Naive thymus-derived CD8-positive, alpha-beta T cell (primary cell): ENCODE measurements at places on chromosomes 11 and 22.

DNA sequence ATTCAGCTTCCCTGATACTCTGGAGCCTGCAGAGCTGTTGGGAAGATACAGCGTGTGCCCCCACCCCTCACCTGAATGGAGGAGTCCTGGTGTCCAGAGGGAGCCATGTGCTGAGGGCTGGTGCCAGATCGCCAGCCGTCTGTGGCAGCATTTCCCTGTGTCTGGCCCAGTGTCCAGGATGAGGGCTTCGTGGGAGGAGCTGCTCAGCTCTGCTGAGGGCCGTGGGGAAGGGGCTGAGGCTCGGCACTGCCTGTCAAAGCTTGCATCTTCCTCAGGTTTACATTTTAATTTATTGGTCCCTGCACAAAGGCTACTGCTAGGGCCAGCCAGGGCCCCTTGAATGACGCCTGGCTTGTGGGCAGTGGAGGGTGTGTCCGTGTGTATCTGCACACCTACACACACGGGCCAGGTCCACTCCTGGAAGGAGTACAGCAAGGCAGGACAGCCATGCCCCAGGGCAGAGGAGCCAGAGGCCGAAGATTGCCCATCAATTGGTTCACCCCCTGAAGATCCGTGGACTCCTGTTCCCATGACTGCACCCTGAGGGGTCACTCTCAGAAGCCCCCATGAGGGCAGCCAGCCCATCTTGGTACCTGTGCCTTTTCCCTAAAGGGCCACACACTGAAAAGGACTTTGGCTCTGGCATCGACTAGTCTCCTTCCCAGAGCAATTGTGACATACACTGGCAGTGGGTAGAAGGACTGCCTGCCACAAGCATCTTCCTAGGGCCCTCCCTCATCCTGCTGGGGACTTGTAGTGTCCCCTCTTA lies 107.7 kb upstream of the PARVA start:
- DNase-seq = no peak

DNA sequence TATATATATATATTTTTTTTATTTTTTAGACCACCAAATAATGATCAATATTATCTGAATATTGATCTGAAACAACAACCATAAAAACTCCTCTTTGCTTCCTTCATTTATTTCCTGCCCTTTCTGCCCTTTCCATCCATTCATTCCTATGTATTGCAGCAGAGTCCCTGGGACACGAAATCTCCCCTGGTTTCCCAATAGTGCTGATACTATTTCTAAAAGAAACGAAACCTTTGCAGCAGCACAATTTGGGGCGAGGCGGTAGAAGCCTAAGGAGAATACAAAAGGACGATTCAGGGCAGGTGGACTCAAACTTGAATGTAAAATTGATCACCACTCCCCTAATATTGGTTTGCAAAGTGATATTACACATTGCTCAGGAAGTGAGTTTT lies 16.9 kb upstream of the AMOTL1 start:
- DNase-seq = no peak

DNA sequence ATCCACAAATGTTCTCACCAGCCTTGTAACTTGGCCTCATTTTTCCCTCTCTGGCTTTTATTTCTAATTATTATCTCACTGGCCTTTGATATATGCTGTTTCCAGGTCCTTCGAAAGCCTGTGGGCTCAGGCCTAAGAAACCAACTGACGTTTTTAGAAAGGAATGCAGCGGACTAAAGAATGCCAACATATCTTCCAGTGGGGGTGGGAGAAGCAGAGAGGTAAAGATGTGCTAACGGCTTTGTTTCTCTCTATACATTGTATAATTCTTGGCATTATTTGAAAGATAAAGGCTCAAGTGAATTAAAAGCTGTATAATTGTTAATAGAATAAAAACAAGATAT lies 28.2 kb downstream of the OR6Q1 start:
- no peak for DNase-seq

- DNase-seq = no peak
These were observed 2.5 kb upstream of the ZDHHC8 start for GRCh38 chr22:20128902-20129746.
